GM23248 (cell line): ENCODE measurements at places on chromosomes 5 and 9. TPM values are rescaled to one million over a fixed set of nuclear protein-coding genes. Genes with fewer than 3 reads are reported as not detected.
A peak's percentile ranks its signal among the peaks of the same experiment; 100 is the strongest.

- H3K27ac ChIP-seq: no peak overlapping the region
- no peaks in the 10 kb centered on the region for H3K4me1 ChIP-seq
- no peaks in the 10 kb centered on the region for H3K36me3 ChIP-seq
- DNase-seq: no peak
- H3K27me3 ChIP-seq: no peaks in the 10 kb centered on the region
- H3K4me3 ChIP-seq: no peak overlapping the region
Observed at GRCh38 chr5:134494780-134495179, 30.7 kb upstream of the JADE2 start.

DNA sequence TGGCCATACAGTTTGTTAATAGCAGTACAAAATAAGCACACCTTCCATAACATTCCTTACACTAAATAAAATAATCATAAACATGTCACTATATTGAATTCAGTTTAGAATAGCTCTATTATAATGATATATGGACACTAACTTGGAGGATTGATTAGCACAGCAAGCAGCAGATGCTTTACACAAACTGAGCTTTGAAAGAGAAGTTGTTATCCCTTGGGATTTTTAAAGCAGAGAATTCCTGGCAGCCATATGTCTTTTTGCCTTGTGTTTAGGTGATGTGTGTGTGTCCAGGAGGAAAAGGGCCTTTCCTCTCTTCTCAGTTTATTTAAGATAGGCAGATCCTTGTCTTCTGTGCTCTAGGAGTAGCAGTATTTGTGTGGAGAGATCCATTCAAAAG is 232.2 kb upstream of the GRIN3A start:
- no peaks in the 10 kb centered on the region for H3K4me1 ChIP-seq
- H3K27me3 ChIP-seq: no peaks in the 10 kb centered on the region
- H3K27ac ChIP-seq: no peak overlapping the region
- no peak overlapping the region for H3K4me3 ChIP-seq
- DNase-seq: no peak
- no peaks in the 10 kb centered on the region for H3K36me3 ChIP-seq

DNA sequence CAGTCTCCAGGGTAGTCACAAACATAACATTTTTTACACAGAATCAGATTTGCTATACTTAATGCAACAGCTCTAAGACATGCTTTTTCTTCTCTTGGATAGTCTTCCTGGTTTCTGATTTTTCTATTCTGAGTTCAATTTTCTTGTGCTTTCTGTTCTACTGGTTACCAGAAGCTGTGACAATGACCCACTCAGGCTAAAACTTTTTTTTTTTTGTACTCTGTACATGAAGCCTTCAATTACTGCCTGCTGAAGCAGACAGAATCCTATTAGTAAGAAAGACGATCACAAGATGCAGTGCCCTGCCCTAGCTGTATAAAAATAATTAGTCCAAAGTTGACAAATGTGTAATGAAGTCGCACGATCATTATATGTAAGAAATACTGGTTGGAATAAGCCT is 231.1 kb upstream of the TBCA start:
- no peaks in the 10 kb centered on the region for H3K27me3 ChIP-seq
- H3K4me1 ChIP-seq: peaks cover 19% of the 10 kb centered on the region
- no peak for DNase-seq

- H3K4me3 ChIP-seq: no peak overlapping the region
- no peak overlapping the region for H3K27ac ChIP-seq
- no peaks in the 10 kb centered on the region for H3K36me3 ChIP-seq
Observed at GRCh38 chr9:119639287-119639955, 270.2 kb upstream of the BRINP1 start.

- no peak for DNase-seq
- H3K4me3 ChIP-seq: no peak overlapping the region
- H3K27me3 ChIP-seq: no peaks in the 10 kb centered on the region
- H3K4me1 ChIP-seq: peaks cover 14% of the 10 kb centered on the region
- H3K36me3 ChIP-seq: 0 out of 2 replicates have a peak, but pooled peaks cover 4% of the 10 kb centered on the region
Observed at GRCh38 chr9:16732546-16732945, 137.9 kb downstream of the BNC2 start.

- H3K4me1 ChIP-seq: no peaks in the 10 kb centered on the region
- DNase-seq: no peak
- no peaks in the 10 kb centered on the region for H3K36me3 ChIP-seq
- H3K4me3 ChIP-seq: no peak overlapping the region
Observed at GRCh38 chr9:127705577-127706379, 1.0 kb upstream of the CFAP157 start.

DNA sequence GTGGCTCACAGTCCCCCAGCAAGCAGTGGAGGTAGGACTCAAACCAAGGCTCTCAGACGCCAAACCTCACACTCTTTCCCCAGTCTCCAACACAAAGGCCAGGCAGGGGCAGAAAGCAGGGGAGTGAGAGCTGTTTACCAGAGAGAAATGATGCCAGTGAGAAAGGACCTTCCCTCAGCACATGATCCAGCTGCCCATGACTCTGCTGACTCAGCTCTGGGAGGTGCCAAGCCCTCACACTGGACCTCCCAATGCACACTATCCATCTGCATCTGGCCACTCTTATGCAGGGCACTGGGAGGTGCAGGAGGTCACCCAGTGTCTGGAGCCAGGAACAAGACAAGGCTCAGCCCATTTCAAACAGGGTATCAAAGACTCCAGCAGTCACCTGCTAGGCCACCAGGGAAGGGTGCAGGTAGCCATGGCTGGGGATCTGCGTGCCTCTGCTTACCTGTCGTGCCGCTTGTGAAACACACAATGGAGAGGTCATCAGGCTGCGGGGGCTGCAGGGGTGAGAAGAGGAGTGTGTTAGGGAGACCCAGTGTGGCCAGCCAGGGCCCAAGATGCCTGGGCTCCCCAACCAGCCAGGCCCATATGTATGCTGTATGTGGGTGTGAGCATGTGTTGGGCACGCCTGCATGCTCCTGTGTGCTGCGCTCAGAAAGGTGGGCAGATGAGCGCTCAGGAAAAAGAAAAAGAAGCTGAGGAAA is 26.3 kb downstream of the ACSL6 start:
- H3K4me1 ChIP-seq: no peaks in the 10 kb centered on the region
- no peaks in the 10 kb centered on the region for H3K36me3 ChIP-seq
- DNase-seq: no peak
- no peaks in the 10 kb centered on the region for H3K27me3 ChIP-seq
- no peak overlapping the region for H3K27ac ChIP-seq

- H3K36me3 ChIP-seq: peaks cover 44% of the 10 kb centered on the region
- H3K27me3 ChIP-seq: no peaks in the 10 kb centered on the region
- DNase-seq: no peak
- H3K27ac ChIP-seq: no peak overlapping the region
- H3K4me3 ChIP-seq: no peak overlapping the region
- no peaks in the 10 kb centered on the region for H3K4me1 ChIP-seq
Observed at GRCh38 chr5:154884424-154884823, 26.0 kb downstream of the CNOT8 start.

GRCh38 chr9:104104360-104104759 is 10.3 kb downstream of the SMC2 start:
- H3K36me3 ChIP-seq: peaks cover 11% of the 10 kb centered on the region
- H3K4me3 ChIP-seq: no peak overlapping the region
- DNase-seq: no peak
- H3K27me3 ChIP-seq: no peaks in the 10 kb centered on the region

GRCh38 chr9:17063535-17064135 is 71.2 kb upstream of the CNTLN start:
- no peak overlapping the region for H3K27ac ChIP-seq
- no peaks in the 10 kb centered on the region for H3K4me1 ChIP-seq
- H3K36me3 ChIP-seq: no peaks in the 10 kb centered on the region
- no peaks in the 10 kb centered on the region for H3K27me3 ChIP-seq

DNA sequence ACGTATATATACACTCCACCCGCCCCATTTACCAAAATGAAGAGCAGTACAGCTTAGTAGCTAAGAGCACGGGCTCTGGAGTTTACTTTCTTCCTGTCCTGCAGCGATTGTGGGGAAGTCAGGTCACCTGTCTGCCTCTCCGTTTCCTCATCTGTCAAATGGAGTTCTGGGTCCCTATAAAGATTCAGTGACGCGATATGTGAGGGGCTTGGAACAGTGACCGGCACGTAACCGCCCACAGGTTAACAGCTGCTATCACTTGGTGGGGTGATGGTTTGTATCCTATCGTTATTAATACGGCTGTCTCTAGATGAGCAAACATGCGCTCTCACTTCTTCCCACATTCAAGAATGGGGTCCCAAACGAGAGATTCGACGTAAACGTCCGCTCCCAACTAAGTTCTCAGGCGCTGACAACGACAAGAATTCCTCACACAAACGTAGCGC is 426 bp downstream of the FAM114A2 start:
- DNase-seq: peak; percentile 56
- peak overlapping the region; percentile 97 for H3K4me3 ChIP-seq
- peaks cover 21% of the 10 kb centered on the region for H3K4me1 ChIP-seq
- peaks cover 6% of the 10 kb centered on the region; the same call in 1 of the 2 replicates for H3K36me3 ChIP-seq
- H3K27me3 ChIP-seq: no peaks in the 10 kb centered on the region

GRCh38 chr9:131187957-131188356 is 62.6 kb downstream of the NUP214 start:
- no peak for DNase-seq
- H3K4me3 ChIP-seq: no peak overlapping the region
- no peaks in the 10 kb centered on the region for H3K4me1 ChIP-seq
- H3K27me3 ChIP-seq: no peaks in the 10 kb centered on the region
- no peak overlapping the region for H3K27ac ChIP-seq

DNA sequence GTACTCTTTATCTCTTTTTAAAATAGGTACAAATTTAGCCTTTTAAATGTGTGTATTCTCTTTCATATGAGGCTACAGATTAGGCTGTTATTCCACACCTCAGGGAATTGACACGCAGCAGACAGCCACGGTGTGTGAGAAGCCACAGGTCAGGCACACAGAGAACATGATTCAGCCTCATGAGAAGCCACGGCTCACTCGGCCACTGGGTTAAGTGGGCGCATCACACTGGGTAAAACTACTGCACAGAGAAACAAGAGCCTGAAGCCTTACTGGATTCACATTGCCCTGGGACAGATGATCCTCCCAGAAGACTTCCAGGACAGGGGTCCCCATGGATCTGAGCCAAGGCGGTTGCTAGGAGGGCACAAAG is 28.2 kb downstream of the LPCAT1 start:
- no peak overlapping the region for H3K4me3 ChIP-seq
- no peak overlapping the region for H3K27ac ChIP-seq
- no peaks in the 10 kb centered on the region; the same call in 1 of the 2 replicates for H3K36me3 ChIP-seq
- H3K4me1 ChIP-seq: no peaks in the 10 kb centered on the region

The TMEM174 gene
- polyA plus RNA-seq: not detected in 2 replicates

The FAM221B gene
- polyA plus RNA-seq: not detected in 2 replicates

The SOHLH1 gene
- polyA plus RNA-seq: not detected in 2 replicates

The FAT2 gene
- not detected in 2 replicates for polyA plus RNA-seq

The C9orf72 gene
- polyA plus RNA-seq: 3.3 and 3.6 TPM in 2 replicates

The KIAA1191 gene
- polyA plus RNA-seq: 110 and 118 TPM in 2 replicates

The SPINK13 gene
- not detected in 2 replicates for polyA plus RNA-seq

The BTNL3 gene
- not detected in 2 replicates for polyA plus RNA-seq

The IL13 gene
- polyA plus RNA-seq: not detected in 2 replicates

The TSPAN17 gene
- 29.9 and 30.0 TPM in 2 replicates for polyA plus RNA-seq
